COR-L47 (cell line): ENCODE measurements at places on chromosomes 4 and X.
A peak's percentile ranks its signal among the peaks of the same experiment; 100 is the strongest.

GRCh38 chrX:150429594-150429993 is 66.5 kb downstream of the MAMLD1 start:
- no peak for DNase-seq

GRCh38 chr4:82864336-82864979 is 26.5 kb downstream of the SEC31A start:
- no peak for DNase-seq

DNA sequence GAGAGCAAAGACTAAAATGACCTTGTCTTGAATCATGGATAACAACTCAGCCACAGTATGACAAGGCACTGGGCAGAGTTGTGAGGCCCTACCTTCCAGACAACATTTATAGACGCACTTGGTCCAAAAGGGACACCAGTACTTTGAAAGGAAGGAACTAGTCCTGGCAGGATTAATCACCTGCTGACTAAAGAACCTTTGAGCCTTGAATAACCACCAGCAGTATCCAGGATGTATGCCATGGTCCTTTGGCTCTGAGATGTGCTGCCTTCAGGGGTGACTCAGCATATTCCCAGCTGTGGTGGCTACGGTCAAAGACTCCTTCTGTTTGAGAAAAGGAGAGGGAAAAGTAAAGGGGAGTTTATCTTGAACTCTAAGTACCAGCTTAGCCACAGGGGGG is 118.1 kb upstream of the PRR32 start:
- DNase-seq = no peak

DNA sequence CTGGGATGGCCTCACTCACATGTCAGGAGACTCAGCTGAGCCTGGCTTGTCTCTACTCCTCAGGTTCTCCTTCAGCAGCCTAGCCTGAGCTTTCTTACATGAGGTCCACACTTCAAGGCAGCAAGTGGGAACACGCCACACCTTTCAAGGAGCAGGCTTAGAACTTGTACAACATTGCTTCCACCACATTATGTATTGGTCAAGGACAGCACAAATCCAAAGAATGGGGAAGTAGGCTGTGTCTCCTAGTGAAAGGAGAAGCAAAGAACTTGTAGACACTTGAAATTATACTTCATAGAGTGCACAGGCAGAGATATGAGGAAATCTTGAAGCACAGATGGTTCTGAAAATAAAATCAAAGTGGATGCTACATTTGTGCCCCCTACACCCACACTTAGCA is 120.9 kb upstream of the NOCT start:
- no peak for DNase-seq

DNA sequence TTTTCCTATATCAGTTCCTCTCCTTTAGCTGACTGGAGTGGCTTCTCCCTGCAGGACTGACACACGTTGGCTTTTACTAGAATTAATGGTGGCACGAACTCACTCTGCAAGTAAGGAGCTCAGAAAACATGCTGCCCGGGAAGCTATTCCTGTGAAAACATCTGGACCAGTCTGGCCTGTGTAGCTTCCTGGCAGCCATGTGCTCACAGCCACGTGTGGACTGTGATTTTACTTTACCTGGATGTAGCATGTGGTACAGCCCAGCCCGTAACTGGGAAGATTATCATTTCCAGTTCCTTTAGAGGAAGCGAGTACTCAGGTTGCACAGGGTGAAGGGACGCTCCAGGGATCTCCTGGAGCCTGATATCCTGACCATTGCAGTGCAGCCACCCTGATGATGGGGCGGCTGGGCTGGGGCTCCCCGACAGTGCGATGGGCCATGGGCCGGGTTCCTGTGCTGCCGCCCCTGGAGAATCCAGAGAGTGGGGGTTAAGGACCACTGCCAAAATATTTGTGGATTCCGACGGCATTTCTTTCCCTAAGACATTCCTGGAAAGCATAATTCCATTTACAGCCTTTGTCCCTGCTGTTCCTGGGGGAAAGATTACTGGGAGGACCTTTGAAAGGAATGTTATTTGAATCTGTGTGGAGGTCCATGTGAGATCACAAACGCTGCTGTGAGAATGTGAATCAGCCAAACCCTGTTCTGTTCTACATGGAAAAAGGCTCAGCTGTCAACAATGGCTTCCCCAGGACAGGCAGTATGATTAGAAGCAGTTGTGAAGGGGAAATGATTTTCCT is 35.0 kb downstream of the PROM1 start:
- DNase-seq = no peak

- DNase-seq = no peak
Measured at GRCh38 chr4:47373174-47373573, 90.3 kb downstream of the COMMD8 start.

- DNase-seq = no peak
Measured at GRCh38 chr4:111839141-111839540, 306.1 kb upstream of the FAM241A start.

DNA sequence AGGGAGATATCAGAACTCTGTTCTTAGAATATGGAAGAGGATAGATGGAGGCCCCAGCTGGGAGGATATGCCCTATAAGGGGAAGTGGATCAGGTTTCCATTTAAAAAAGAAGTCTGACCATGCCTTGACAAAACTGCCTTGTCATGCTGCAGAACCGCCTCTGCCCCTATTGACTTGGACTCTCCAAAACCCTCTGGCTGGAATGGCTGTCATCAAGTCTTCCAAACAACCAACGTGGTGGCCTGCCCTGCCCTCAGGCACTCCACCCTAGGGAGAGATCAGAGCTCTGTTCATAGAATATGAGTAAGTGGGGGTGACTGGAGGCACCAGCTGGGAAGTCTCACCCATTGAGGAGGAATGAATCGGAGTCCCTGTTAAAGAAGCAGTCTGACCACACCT is 114.9 kb downstream of the VSIG4 start:
- DNase-seq = no peak

DNA sequence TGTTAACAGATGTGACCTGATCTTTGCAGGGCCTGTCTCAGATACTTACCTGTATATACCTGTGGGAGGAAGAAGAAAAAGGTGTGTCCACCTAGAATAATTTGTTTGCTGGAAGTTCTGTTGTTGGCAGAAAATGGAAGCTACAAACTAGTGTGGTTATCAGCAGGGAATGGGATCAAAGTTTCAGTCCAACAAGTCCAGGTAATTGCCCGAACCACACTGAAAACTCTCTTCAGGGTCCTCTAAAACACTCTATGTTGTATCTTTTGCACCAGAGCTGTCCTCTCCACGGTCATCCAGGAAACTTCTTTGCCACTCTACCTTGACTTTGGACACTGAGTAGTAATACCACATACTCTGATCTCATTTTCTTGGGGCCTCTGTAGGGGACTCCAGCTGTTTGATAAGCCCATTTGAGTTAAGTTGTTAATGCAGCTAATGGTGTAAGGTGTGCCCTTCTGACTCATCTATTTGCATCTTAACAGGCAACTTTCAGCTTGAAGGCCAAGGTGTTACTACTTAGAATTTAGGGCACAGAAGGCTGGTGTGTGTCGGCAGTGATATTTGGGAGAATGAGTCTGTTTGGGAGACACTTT is 38.7 kb upstream of the GATB start:
- no peak for DNase-seq

DNA sequence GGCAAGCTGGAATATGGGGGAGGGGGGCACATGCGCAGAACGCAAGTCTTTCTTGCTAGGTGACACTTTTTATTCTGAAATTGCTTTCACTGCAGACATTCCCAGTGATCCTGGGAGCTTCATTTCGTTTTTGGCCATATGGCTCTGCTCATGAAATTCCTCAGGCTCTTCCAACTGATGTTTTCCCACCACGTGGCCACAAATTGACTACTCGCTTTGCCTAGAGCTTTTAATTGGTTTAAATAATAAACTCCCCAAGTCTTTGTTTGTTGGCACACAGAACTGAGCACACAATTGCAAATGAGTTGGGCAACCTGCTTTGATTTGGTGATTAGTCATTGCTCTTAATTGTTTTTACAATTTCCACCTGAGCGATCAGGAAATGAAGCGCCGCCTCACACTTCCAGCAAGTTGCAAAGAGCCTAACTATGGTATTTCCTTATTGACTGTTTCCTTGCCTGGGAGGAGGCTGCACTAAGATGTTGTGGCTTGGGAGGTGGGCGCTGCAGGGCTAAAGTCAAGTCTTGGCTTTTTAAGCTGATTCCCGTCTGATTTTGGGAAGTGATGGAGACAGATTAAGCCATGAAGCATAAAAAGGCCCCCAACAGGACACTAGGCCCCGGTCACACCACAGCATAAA is 282.5 kb downstream of the ZIC3 start:
- DNase-seq = peak; percentile 13

DNA sequence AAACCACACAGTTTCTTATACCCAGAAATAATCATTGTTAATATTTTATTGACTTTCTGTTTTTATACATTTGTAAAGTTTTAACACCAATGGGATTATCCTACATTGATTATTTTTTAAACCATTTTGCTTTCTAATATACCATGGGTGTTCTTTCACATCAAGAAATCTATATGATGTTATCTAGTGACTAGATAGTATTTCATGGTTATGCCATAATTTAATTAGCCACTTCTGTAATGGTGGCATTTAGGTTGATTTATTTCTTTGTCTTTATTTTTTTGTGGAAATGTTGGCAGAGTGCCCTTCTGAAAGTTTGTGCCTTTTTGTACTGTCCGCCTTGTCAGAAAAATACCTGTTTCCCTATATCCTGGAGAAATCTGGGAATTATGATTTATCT is 193.3 kb downstream of the CEP135 start:
- no peak for DNase-seq

- no peak for DNase-seq
Measured at GRCh38 chr4:18538121-18538520, 516.6 kb upstream of the LCORL start.

DNA sequence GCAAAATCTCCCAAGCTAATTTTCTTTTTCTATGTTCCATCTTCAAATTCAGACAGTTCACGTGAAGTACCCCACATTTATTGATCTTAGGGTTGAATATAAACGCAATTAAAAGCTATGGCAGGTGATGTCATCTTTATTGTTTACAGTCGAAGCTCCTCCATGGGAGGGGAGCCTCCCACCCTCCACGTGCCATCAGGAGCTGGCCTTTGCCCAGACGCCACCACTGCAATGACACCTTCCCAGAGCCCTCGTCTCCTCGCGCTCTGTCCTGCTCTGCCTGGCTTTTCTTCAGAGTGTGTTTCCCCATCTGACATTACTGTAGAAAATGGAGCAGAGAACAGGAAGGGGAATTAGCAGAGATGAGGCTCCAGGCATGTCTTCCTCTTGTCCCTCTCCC is 18.8 kb upstream of the CYP4V2 start:
- no peak for DNase-seq

DNA sequence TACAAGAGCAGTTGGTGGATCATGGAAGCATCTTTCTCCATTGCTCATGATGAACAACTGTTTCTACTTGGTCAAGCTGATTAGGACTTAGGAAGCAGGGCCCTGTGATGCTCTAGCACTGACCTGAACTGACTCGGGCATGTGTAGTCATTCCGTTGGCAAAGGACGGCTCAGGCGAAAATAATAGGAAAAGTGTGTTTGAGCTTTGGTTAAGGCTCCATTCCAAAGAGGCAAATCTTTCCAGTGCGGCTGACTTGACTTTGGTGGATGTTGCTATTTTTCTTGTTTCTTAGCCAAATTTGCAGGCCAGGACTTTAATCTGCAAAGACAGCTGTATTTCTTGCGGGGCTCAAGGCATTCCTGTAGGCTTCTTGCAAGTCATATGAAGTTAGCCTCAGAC is 39.5 kb downstream of the ZNF518B start:
- DNase-seq = no peak

DNA sequence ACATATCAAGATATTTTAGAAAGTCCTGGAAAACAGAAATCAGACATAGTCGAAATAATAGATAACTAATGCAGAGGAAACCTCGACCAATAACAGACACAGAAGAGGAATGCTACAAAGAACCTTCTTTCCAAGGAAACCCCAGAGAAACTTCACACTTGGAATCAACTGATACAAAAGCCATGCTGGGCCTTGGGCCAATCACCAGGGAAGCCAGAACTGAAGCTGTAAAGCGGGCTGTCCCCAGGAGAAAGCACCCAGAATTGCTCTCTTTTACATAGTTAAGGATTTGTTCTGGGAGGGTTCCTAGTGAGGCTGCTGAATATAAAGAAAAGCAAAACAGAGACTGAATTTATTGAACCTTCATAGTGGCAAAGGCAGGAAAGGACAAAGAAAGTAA is 100.5 kb downstream of the PRDM5 start:
- no peak for DNase-seq

GRCh38 chrX:46559062-46559461 is 13.8 kb upstream of the ZNF674 start:
- DNase-seq = no peak

DNA sequence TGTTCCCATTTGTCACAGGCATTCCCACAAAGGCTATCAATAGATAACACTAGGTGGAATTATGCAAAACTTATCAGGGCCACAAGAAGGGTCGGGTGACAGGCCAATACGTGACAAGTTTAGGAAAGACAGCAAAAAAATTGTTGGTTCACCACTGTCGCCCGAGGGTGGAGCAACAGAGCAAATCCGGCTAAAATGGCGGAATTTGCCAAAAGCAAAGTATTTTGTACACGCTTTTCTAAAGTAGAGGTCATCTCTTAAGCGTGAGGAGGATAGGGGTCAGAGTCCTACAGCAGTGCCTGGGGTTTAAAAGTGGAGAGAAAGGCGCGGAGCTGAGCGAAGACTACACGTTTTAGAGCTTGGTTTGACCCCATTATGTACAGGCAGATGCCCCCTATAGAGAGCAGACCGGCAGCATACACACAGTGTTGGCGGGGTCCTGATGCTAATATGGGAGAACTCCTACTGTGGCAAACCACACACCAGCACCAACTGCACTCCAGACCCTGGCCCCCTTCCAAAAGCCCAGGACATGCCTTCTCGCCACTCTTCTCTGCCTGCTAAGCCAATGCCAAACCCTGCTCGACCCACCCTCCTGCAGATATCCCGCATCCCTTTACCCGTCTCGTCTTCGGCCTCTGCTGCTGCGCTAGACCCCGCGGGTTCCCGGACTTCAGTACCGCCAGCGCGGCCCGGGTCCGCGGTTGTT is 733 bp downstream of the CCNA2 start:
- DNase-seq = peak; percentile 68

- DNase-seq = peak; percentile 45
Measured at GRCh38 chrX:39063037-39063436, 261.8 kb downstream of the MID1IP1 start.

DNA sequence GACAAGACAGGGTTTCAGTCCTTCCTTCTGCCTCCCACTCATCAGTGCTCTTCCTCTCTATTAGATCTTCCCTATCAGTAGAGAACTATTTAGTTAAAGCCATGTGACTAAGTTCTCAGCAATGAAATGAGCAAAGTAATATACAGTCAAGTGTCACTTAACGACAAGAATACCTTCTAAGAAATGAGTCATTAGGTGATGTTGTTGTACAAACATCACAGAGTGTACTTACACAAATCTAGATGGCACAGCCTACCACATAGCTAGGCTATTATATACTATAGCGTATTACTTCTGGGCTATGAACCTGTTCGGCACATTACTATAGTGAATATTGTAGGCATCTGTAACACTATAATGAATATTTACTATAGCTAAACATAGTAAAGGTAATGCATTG is 71.3 kb downstream of the POU4F2 start:
- DNase-seq = no peak

- DNase-seq = no peak
Measured at GRCh38 chr4:102614801-102615200, 113.6 kb downstream of the NFKB1 start.

GRCh38 chrX:13821738-13822137 is 4.8 kb upstream of the GPM6B start:
- no peak for DNase-seq

- no peak for DNase-seq
Measured at GRCh38 chr4:100083289-100083688, 107.0 kb downstream of the DDIT4L start.
